ENCODE measurements at places on chromosomes 11 and 22.

DNA sequence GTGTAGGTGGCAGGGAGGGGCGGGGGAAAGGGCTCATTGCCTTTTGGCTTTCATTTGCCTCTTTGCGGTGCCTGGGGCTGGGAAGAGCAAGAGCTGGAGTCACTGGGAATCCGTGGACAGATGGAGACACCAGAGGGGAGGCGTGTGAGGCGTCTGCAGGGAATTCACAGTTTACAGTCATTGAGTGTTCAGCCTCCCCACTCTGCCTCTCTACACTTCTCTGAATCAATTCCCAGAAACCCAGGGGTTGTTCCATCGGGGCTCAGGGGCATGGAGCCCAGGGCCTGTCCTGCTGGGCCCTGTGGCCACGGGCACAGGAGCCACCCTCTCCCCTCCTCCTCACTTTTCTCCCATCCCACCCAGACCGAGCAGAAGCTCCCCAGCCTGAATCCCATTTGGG, 160.5 kb upstream of the NAV2 start:
- DNase-seq: no peak

DNA sequence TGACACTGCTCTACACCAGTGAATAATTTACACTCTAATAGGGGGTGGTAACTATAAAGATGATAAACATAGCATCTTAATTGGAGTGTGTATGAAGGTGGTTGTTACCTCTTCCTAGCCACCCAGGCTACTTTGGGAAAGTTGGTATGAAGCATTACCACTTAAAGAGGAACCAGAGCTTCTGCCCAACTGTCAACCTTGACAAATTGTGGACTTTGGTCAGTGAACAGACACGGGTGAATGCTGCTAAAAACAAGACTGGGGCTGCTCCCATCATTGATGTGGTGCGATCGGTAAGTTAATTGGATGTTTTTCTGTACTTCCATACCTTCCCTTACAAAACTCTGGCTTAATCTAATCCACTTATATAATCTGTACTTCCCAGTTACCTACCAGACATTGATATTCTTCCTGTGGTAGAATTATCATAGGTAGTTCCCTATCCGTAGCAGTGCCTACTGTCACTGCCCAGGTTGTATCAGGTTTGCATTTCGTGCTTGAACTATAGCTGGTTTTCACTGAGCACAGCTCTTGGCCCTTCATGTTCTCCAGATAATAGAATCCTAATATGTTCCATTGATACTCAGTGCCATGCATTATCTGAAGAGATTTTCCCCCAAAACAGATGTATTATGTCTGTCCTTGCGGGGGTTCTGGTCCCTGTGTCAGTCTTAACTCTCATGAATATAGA, 2.2 kb downstream of the RPL27A start:
- no peak for DNase-seq

GRCh38 chr11:27418356-27418755, 54.2 kb downstream of the LGR4 start:
- DNase-seq: no peak

DNA sequence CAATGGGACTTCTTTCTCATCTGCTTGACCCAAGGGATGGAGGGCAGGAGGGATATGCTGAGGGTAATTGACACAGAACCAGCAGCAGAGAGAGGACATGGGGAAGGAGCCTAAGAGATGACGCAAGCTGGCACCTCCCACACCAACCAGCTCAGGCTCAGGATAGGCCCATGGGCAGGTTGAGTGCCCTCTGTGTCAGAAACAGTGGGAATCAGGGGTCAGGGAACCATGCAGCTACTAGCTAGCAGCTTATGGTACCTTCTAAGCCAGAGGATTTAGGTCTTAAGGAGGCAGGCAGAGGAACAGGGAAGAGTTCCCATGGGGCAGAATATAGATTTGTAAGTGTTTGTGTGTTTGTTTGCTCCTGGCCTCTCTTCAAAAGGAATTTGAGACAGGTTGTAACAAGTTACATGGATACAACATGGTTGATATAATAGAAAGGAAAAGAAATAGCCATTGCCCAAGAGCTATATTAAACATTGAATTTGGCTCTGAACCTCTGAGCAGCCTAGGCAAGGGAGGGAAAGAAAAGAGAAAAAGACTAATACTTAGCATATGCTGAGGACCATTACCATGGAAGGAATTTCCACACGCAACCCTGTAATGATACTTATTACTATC, 39.9 kb upstream of the NAV2 start:
- no peak for DNase-seq

DNA sequence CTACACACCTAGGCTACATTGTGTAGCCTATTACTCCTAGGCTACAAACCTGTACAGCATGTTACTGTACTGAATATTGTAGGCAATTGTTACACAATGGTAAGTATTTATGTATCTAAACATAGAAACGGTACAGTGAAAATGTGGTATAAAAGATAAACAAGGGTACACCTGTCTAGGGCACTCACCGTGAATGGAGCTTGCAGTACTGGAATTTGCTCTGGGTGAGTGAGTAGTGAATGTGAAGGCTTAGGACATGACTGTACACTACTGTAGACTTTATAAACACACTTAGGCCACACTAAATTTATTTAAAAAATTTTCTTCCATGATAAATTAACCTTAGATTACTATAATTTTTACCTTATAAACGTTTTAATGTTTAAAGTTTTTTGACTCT, 171.7 kb upstream of the NCAM1 start:
- no peak for DNase-seq

Data from hepatic stellate cell (primary cell).